ENCODE measurements at places on chromosomes 4 and X.

GRCh38 chrX:130197464-130197863 lies 25.7 kb downstream of the RAB33A start:
- DNase-seq = no peak

GRCh38 chr4:18012807-18013462 lies 8.6 kb downstream of the LCORL start:
- DNase-seq = no peak

DNA sequence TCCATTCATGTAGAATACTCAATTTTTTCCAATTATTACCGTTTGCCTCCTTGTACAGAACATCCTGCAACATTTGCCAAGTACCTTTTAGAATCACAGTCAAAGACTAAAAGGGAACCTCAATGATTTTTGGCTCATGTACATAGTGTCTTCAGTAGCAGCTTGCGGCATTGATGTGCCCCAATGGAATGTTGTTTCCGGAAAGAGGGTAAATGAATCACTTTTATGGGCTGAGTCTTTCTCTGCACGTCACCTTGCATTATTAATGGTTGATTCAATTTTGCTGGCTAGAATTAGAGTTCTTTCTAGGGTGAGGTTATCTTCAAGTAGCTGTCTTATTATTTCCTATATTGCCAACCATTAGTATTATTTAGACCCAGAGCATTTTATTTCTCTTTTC lies 116.9 kb upstream of the GABRA2 start:
- DNase-seq = no peak

GRCh38 chr4:124736526-124736925 lies 24.0 kb upstream of the ANKRD50 start:
- no peak for DNase-seq

DNA sequence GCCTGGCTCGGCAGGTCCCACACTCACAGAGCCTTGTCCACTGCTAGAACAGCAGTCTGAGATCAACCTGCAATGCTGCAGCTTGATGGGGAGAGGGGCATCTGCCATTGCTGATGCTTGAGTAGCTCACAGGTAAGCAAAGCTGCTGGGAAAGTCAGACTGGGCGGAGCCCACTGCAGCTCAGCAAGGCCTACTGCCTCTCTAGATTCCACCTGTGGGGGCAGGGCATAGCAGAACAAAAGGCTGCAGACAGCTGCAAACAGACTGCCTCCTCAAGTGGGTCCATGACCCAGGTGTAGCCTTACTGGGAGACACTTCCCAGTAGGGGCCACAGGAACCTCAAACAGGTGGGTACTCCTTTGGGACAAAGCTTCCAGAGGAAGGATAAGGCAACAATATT lies 110.6 kb upstream of the ADAMTS3 start:
- DNase-seq = no peak

DNA sequence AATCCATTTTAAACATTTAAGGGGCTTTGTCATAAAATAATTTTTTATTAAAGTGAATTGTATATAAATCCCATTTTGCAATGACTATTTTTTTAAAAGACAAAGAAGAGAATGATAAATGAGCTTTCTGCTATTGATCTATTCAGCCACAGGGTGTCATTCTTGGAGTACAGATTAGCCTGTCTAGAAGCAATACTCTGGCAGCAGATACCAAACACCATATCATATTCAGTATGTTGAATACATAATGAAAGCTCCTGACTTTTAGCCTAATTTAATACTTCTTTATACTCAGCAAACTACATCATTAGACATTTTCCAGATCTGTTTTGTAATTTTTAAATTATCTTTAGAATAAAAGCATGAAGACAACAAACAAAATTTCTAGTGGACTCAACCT lies 496.3 kb downstream of the PDGFC start:
- no peak for DNase-seq

GRCh38 chr4:42478509-42478908 lies 81.2 kb downstream of the SHISA3 start:
- DNase-seq = no peak

DNA sequence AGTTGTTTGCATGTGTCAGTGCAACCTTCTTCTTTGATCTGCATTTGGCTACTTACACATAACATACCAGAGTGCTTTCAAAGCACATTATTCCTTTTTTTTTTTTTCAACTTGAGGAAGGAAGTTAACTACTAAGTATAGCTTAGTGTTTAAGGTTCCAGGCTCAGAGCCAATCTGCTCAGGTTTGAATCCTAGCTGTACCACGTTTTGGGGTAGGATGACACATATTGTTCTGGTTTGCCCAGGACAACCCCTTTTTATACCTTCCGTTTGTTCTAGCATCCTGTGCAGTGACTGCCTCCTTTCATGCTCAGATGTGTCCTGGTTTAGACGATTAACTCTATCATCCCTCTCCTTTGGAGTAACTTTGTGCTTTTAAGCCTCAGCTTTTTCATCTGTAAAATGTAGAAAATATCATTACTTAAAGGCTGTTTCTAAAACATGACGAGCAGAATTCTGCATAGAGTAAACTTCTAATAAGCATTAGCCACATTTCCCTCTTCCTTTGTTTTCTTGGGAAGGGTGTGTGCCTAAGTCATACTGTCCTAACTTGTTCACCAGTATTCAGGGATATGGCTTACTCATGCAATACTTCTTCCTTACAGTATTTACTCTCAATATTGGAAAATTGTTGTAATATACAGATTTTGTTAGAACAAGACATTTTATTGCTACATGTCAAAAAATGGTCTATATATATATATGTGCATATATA lies 281.3 kb downstream of the C4orf33 start:
- no peak for DNase-seq

DNA sequence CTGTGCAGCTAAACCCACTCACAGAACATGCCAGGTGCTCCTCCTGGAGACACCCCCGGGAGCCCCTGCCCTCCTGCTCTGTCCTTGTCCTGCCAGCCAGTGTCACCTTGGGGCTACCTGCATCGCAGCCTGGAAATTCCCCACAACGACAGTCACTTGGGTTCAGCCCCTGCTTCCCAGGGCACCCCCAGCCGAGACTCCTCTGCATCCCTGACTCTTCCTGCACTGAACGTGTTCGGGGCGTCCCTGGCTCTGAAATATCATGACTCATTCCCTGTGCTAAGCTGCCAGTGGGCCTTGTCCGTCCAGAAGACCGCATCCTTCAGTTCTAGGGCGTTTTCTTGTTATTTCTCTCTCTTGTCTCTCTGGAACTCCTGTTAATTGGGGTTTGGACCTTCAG lies 5.8 kb downstream of the CFAP99 start:
- no peak for DNase-seq

GRCh38 chrX:133461231-133461630 lies 45.9 kb upstream of the GPC4 start:
- DNase-seq = no peak

DNA sequence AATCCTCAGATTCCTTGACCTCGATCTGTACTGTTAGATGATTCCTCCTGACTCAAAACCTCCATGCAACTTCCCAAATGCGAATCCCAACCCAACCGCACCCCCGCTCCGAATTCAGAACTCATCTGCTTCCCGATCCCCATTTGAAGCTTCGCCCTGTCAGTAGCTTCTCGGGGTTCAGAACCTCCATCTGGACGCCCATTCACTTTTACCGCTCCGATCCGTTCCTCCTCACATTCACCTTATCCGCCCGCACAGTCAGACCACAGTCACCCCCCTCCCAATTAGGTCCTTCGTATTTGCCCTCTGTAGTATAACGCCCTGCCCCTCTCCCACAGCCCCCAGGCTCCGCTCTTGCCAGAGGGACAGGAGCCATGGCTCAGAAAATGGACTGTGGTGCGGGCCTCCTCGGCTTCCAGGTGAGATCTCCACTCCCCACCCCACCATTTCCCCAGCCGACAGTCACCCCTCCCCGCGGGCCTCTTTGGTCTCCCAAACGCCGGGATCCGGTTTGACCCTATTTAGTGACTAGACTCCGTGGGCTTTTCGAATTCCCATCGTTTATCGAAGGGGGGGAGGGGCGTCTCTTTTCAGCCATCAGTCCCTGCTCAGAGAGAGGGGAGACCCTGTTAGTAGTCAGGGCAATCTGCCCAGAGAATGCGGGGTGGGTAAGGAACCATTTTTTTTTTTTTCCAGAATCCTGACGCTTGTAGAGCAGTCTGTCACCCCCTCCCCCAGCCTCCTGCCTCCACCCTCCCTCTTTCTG lies 691 bp downstream of the MAGED1 start:
- peak; percentile 0 for DNase-seq

- DNase-seq = no peak
Observed at GRCh38 chrX:42398967-42399631, 378.9 kb downstream of the PPP1R2C start.

- no peak for DNase-seq
Observed at GRCh38 chr4:129550281-129550785, 454.4 kb downstream of the C4orf33 start.

GRCh38 chr4:102683881-102684609 lies 76.7 kb downstream of the MANBA start:
- DNase-seq = no peak

- DNase-seq = no peak
Observed at GRCh38 chr4:145132511-145133098, 34.5 kb downstream of the ABCE1 start.

DNA sequence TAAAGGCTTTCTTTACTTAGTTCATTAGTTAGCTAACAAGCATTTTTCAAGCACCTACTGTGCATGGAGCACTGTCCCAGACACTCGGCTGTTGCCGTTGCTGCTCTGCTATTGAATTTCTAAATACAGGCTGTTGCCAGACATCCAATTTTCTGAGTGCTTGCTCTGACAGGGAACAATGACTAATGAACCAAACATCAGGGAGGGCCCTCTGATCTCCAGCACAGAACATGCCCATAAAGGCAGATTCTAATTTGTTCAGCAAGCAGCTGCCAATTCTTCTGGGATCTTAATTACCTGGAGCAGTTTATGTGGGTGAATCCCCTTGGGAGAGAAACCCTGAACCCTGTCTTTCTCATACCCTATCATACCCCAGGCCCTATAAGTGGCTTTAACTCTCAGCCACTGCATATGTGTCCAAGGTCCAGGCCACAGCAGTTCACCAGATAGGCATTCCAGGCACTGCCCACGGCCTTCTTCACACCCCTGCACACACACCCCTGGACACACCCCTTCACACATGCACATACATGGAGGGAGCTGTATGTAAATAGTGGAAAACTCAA lies 27.9 kb downstream of the TSC22D3 start:
- peak; percentile 18 for DNase-seq
